Activated naive CD8-positive, alpha-beta T cell treated with anti-CD3 and anti-CD28 coated beads, Interleukin-2, amount 10 ng/mL, durations not matched to agents 7 days and 5 days (primary cell): ENCODE measurements at places on chromosomes 1 and 21. TPM values are rescaled to one million over a fixed set of nuclear protein-coding genes. Genes with fewer than 3 reads are reported as not detected.

DNA sequence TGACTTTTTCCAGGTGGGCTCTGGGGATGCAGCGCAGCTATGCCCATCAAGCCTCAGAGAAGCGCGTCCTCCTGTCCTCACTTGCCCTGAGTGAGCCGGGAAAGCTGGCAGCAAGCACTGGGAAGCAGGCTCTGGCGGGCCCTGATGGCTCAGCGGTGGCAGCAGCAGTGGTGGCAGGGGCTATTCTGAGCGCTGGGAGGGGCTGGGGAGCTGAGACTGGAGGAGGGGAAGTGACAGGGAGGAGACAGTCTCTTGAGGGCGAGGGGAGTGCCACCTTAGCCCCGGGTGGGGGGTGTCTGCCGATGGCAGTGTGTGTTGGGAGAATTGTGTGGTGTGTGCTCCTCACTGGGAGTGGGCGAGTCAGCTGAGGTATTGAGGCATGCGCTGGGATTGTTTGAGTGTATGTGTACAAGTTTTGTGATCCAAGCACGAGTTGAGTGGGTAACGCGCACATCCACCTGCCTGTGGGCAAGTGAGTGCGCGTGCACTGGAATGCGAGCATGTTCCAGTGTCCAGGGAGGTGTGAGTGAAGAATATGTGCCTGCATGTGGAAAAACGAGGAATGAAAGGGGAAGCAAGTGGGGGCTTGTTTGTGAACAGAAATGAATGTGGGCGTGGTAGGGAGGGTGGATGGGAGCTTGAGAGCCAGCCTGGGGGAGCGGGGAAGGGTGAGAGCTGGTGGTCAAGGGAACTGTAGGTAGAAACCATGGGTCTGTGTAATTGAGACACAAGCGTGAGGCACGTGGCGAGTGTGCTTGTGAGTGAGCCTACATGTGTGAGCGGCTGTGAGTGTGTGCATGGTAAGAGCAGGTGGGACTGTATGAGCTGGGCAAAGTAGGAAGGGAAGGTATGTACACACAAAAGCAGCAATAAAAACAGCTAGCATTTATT is 2.9 kb upstream of the FOXO6 start:
- no peak for DNase-seq

DNA sequence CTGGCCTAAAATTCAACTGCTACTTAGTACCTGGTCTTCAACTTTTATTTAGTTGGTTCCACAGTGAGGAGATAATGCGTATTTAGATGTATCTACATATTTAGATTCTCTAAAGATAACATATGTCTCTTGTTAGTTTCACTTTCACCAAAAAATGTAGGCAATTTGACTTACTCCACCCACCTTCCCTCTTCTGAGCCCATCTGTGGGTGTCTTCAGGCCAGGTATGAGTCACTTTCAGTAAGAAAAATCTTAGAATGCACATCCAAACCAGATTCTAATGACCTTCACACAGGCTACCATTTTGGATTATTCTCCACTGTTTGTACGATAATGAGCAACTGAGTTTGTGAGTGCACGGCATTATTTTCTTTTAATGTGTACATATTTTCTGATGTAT is 501.7 kb downstream of the NEGR1 start:
- no peak for DNase-seq

Gene NGF
- not detected for total RNA-seq

DNA sequence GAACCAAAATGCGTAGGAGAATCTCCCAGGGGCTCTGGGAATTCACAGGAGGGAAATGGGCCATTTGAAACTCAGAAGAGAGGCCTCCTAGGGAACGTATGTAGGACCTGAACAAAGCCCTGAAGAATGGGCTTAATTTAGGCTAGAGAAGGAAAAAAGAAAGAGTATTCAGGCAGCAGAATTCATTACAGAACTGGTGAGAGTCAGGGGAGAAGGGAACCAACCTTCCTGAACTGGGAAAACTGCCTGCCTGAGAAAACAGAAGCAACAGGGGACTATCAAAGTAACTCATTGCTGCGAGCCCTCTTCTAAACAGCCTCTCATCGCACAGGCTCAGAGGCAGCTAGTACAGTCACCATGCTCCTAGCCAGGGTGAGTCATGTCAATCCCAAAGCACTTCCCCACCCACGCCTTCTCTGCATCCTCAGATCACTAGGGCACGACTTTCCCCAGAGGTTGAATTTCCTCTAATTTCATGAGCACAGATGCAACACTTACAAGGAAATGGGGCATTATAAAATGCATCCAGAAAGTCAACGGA is 98.1 kb downstream of the ADSS2 start:
- DNase-seq: no peak

DNA sequence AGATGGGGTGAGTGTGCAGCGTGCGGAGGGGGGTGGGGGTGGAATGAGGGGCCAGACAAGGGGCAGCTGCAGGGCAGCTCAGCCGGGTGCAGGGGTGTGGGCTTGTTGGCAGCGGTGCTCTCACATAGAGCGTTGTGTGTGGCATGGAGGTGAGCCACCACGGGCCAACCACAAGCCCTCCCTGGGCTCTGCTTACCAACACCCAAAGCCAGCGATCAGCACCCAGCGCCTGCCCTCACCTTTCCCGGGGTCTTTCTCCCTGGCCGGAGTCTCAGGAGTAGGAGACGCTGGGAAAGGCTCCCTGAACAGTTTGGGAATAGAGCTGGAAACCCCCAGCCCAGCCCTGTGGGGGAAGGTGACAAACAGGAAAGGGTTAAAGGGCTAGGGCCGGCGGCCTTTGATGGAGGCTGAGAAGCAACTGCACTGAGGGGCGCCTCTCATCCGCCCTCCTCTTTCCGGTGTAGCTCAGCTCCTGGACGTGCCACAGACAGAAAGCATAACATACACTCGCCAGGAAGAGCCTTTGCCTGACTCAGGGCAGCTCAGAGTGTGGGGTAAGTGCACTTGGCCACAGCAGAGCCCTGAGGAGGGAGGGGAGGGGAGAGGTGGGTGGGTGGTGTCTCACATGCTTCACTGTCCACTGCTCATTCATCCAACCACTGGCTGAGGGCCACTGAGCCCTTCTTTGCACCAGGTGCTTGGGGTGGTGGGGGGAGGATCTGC is 577 bp downstream of the IKBKE start:
- DNase-seq: peak; percentile 78

DNA sequence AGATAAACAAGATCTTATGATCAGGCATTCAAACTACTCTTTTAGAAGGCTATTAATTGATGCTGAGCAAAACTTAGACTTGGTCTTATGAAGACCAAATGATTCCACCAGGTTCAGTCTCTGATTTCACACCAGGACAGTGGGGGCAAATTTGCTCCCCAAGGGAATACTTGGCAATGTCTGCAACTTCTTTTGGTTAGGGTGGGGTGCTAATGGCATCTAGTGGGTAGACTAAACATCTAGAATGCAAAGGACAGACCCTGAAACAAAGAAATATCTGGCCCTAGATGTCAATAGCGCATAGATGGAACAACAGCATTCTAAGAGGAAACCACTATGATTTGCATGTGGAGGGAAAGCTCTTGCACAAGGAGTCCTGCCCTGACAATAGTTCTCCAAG is 30.6 kb downstream of the DPT start:
- no peak for DNase-seq

GRCh38 chr1:163399976-163400601 is 78.3 kb downstream of the NUF2 start:
- DNase-seq: no peak

DNA sequence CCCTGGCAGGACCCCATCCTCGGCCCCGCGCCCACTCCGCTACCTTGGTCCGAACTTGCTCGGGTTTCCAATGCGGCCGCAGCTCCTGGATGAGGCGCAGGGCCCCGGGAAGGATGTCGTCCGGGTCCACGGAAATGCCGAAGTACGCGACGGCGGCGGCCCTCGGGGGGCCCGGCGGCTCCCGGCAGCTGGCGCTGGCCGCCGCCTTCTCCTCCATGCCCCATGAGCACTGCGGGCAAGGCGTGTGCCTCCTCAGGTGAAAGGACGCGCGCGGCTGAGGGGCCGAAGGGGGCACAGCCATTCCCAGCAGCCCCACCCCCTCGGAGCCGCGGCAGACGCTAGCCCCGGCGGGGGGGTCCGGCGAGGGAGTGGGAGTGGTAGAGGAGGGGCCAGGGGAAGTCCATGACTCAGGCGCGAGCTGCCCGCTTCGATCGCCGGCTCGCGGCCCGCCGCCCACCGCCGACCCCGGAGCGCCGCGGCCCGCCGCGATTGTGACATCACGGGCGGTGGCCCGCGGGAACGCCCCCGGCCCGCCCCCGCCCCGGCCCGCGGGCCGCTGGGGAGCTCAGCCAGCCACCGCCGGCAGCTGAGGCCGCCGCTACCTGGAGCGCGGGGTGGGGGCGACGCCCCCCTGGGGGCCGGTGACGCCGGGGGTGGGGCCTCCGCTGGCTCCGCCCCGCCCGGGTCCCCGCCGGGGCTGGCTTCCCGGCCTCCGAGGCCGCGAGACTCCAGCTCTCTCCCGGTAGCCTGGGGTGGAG is at the start of gene ETNK2:
Gene ETNK2 (minus strand): TSS at position 493 of the 758 bp plus-strand sequence. CDS start 192 bp downstream, at position 301.
- DNase-seq: peak; percentile 65

DNA sequence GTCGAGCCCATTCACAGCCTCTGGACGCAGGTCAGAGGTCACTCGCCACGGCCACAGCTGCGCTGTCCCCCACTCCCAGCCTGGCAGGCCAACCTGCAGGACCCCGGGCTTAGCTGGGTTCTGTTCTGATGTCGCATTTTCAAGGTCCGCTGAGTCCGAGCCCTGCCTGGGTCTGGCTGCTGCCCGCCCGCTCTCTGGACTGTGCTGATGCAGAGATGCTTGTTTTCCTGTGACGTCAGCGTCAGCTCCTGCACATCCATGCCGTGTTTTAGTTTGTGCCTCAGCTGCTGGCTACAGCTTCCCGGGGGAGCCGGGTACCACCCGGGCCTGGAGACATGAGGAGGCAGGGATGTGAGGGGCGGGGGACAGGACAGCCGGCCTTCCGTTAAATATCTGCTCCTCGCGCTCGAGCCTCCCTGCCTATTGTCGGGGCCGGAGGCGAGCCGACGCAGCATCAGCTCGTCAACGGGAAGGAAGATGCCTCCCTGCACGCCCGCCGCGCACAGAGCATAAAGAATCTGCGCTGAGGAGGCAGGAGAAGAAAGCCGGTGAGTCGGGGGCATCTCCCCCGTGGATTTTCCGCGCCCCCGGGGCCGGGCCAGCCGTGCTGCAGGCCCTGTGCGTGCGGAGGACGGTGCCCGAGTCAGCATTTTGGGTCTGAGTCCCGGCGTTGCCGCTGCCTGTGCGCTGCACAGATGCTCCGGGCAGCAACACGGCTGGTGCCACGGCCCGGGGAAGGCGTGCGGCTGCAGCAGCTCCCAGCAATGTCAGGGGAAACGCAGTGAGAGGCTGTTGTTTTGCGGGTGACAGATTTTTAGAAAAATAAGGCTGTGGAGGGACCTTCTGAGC is 23.4 kb downstream of the PRKCZ start:
- DNase-seq: no peak

DNA sequence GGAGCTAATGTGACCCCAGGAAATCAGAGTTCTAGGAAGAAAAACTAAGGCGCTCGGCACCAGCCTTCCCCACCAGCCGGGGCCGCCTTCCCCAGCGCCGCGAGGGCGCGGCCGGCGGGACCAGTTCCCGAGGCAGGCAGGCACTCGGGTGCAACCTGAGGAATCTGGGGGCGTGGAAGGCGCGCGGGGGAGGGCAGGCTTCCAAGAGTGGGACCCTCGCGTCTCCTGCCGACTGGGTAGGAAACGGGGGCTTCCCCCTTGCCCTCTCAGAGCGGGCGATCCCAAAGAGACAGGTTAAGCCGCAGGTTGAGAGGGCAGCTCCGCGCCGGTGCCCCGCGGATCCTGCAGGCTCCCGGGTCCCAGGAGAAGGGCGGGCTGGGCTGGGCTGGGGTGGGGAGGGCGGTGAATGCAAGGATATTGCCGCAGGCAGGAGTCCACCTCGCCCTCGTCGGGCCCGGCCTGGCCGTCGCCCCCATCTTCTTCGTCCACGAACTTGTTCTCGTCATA is 431 bp downstream of the ARPC5 start:
- peak; percentile 59 for DNase-seq

- no peak for DNase-seq
These were observed 377.5 kb downstream of the GPATCH2 start for GRCh38 chr1:217253351-217253750.

GRCh38 chr1:237799762-237800474 is 90.8 kb downstream of the ZP4 start:
- peak; percentile 36 for DNase-seq

DNA sequence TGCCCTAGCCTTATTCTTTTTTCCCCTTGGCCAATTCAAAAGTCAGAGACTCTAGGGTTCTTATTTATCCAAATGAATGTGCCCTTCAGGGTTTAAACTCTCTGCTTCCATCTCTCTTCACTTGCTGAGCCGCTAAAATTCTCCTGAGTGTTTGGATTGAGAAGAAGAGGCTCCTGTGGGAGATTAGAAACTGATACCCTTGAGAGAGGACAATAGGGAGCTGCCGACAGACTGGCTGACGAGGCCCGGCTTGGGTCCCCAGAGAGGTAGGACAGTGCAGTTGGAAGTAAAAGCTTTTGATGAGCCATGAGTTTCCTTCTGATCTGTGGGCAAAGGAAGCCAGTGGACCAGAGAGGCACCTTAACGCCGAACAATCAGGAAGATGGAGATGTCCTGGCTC is 41.3 kb upstream of the UBE2U start:
- no peak for DNase-seq

DNA sequence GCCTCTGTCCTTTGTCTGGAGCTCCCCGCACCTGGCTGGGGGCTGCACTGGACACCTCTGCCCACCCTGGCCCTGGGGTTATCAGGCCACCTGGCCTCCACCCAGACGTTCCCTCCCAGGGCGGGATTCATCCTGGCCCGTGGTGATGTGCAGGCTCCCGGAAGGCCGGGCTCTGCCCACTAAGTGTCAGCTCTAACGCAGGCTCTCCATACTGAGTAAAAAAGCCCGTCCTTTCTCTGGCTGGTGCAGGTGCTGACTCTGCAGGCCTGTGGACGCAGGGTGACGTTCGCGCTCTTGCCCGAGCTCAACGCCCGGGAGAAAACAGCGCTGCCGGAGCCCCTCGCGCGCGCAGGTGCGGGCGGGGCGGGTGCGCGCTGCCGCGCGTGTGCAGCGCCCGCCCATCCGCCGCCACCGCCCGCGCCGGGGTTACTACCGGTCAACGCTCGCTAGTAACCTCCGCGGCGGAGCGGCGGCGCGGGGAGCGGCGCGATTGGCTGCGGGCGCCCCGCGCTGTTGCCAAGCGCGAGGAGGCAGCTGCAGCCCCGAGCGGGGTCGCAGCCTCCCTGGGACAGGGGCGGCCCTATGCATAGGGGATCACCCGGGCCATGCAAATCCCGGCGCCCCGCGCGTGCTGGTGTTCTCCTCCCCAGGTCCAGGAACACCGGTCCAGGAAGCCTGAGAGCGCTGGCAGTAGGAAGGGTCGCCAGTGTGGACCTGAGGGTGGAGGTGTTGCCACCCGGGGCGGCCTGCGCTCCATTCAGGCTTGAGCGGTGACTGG is 15.7 kb downstream of the ABCG1 start:
- peak; percentile 91 for DNase-seq

Gene CDCA8
- total RNA-seq: 67.0 TPM

DNA sequence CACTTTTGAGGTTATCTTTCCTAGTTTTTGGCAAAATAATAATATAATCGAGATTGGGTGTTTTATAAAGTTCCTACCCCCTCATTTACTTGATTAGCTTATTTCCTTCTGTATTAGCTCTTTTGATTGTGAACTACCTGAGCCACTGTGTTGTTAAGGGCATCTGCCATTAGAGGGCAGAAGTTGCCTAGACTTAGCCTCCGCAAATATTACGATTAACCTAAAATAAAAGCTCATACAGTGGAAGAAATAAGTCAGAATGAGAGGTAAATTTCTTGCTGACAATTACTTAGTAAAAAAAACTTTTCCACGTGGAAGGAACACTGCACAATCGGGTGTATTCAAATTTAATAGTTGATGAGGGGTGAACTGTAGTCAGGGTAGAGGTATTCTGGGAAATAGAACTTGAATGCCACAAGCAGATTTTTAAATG is 2.3 kb downstream of the H3-3A start:
- DNase-seq: no peak

Gene CPLANE2
- total RNA-seq: 7.3 TPM
